ENCODE measurements at places on chromosomes 6 and 20. TPM values are rescaled to one million over a fixed set of nuclear protein-coding genes. Genes with fewer than 3 reads are reported as not detected.

DNA sequence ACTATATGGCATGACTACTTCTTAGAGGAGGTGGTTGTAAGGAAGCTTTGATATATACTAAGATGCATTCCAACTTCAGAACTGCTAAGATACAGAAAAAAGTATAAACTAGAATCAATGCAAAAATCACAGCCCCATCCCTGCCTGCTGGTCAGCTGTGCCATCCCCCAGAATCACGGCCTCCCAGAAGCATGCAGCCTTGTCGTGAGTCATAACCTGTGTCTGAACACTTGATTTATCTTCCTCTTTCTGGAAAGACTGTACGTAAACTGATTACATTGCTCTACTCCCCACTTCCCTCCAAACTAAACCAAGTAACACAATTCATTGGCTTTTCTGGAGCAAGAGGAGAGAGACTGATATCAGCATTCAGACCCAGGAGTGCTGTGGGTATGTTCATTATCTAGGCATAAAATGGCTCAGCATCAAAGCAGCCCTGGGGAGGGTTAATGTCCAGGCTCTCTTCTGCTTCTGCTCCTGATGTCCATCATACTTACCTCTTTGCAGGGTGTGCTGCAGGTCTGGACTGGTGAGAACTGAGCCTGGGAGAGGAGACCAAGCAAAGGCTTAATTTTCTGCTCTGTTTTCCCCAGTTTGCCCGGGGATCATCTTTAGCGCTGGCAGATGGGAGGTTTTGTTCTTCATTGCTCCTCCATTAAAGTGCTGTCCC, 18.4 kb downstream of the SCP2D1 start:
- H3K4me1 ChIP-seq: no peaks in the 10 kb centered on the region
- no peak overlapping the region for H3K4me3 ChIP-seq
- no peaks in the 10 kb centered on the region for H3K36me3 ChIP-seq

DNA sequence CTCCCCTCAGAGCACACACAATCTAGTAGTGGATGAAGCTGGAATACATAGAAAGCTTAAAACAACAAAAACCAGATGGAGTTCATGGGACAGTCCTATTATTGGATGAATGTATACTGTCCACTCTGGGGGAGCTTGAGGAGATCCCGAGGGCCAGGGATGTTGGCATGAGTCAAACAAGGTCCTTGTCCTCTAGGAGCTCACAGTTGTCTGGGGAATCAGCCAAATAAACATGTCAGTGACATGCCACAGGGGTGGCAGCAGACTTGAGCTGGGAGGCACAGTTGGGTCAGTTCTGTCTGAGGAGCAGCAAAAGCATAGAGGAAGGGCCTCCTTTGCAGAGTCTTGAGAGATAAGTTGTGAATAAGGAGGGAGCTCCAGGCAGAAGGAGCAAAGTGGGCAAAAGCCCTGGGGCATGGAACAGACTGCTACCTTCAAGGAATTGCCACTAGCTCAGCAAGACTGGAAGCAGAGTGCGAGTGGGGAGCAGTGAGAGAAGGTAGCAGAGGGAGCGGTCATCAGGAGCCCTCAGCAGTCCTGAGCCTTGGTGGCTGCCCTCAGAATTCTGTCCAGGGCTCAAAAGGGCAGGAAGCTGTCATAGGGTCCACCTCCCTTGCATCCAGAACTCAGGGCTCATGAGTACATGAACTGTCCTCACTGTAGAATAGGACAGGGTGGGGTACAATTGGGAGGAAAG, 22.1 kb downstream of the L3MBTL1 start:
- no peak overlapping the region for H3K4me3 ChIP-seq
- no peak for DNase-seq
- no peaks in the 10 kb centered on the region for H3K27me3 ChIP-seq
- H3K27ac ChIP-seq: no peak overlapping the region
- H3K36me3 ChIP-seq: no peaks in the 10 kb centered on the region

DNA sequence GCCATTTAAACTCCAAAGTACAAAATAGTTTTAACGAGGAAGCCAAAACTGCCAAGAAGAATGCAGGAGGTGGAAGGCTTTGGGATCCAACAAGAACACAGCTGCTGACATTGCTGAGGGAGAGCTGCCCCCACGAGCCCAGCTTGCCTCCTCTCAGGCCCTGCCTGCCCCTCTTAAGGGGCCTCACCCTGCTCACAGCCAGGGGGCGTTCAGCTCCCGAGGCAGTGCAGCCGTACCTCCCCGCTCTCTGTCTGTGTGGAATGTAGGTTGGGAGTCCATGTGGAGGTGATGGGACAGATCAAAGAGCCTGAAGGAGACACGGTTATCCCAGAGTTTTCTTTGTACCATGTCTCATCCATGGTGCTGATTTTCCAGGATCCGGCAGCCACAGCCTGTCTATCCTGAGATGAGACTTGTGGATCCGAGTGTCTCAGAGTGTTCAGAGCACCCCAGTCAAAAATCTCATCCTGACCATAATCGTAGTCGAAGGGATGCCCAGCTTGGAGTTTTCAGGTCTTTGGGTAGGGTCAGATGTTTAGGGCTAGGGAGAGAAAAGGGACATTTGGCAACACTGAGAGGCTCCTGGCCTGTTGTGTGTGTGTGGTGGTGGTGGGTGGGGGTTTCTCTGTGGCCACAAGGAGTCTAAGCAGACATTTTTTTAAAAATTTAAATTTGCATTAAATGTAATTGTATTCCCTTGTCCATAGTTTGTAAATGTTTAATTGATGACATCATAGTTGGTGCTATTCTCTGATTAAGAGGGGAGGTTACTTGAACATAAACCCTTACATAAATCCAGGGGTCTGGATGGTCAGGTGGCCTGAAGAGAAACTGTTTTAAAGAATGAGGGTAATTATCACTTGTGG, 111.4 kb upstream of the CLDN20 start:
- no peak overlapping the region for H3K27ac ChIP-seq
- H3K4me1 ChIP-seq: no peaks in the 10 kb centered on the region
- H3K36me3 ChIP-seq: no peaks in the 10 kb centered on the region
- H3K27me3 ChIP-seq: no peaks in the 10 kb centered on the region

DNA sequence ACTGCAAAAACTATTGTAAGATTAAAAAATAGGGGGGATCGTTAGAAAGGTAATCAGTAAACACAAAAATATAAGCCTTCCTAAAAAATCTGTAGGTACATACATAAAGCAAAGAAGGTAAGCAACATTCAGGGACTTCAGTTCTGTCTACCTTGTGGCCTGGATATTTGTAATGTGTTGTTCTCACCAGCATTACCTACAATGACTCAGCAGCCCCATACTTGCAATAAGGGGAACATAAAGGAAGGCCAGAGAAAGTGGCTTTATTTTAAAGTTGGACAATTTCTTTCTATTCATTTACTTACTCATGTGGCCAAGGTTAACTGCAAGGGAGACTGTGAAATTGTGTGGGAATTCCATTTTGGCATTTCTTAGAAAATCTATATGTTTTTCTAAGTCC, 277.2 kb upstream of the PREP start:
- no peaks in the 10 kb centered on the region for H3K4me1 ChIP-seq
- no peaks in the 10 kb centered on the region for H3K36me3 ChIP-seq
- no peaks in the 10 kb centered on the region for H3K27me3 ChIP-seq
- no peak for DNase-seq
- H3K4me3 ChIP-seq: no peak overlapping the region
- no peak overlapping the region for H3K27ac ChIP-seq

- H3K4me3 ChIP-seq: no peak overlapping the region
- H3K36me3 ChIP-seq: peaks cover 4% of the 10 kb centered on the region
- DNase-seq: no peak
- no peak overlapping the region for H3K27ac ChIP-seq
Observed at GRCh38 chr20:62010551-62011402, 54.9 kb downstream of the TAF4 start.

SYCP2 gene
- polyA plus RNA-seq: 1.5 TPM

DNA sequence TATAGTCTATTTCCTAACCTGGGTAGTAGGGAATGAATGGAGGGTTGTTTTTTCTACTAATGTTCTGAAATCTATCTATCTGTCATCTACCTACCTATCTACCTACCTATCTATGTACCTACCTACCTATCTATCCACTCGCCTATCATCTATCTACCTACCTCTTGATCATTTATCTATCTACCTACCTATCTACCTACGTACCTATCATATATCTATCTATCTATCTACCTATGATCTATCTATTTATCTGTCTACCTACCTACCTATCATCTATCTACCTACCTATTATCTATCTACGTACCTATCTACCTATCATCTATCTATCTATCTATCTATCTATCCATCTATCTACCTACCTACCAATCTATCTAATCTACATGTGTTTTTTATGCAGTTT, 62.5 kb upstream of the PHACTR1 start:
- H3K36me3 ChIP-seq: no peaks in the 10 kb centered on the region
- H3K27ac ChIP-seq: no peak overlapping the region
- H3K27me3 ChIP-seq: no peaks in the 10 kb centered on the region
- no peak overlapping the region for H3K4me3 ChIP-seq
- H3K4me1 ChIP-seq: no peaks in the 10 kb centered on the region
- DNase-seq: no peak

FOXC1 gene
- 0.20 TPM for polyA plus RNA-seq

ETV7 gene
- polyA plus RNA-seq: 1.6 TPM

All from spleen (tissue), 13 donors.